Activated CD8-positive, alpha-beta memory T cell treated with anti-CD3 and anti-CD28 coated beads, Interleukin-2, amount 10 ng/mL, durations not matched to agents 7 days and 5 days (primary cell): ENCODE measurements at places on chromosomes 4 and X. TPM values are rescaled to one million over a fixed set of nuclear protein-coding genes. Genes with fewer than 3 reads are reported as not detected.

GRCh38 chr4:36385951-36386571 is 104.6 kb downstream of the DTHD1 start:
- peaks cover 25% of the 10 kb centered on the region for H3K4me1 ChIP-seq
- H3K4me3 ChIP-seq = peak overlapping the region; percentile 40
- peak overlapping the region; percentile 83 for H3K27ac ChIP-seq
- H3K27me3 ChIP-seq = peaks cover 26% of the 10 kb centered on the region
- H3K36me3 ChIP-seq = no peaks in the 10 kb centered on the region
- peak; percentile 82 for DNase-seq

DNA sequence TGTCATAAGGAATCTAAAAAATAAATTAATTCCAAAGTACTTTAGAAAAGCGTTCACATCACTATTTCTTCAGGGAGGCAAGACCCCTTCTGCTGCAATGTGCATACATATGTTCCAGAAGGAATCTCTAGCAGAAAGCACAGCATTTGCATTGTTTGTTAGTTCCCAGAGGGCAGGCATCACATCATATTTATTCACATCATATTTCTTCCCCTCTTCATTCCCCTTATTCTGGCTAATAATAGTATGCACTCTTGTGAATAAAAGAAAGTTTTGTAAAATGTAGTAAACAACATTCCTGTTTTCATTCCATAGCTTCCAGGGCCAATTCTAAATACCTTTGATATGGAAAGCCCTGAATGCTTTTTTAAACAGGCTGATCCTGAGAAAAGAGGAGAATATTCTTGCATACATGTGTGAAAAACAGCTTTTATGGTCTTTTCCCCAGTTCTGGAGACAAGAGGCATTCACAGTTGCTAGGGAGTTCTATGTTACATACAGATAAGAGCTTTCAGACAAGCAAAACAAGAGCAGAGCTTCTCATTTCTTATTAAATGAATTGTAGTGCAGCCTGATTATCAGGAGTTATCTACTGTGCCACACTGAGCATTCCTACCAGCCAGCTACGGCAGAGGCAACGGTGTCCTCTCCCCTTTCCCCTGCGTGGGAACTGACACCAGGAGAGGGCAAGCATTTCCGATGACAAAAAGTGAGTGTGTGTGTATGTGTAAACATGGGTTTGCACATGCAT is 15.2 kb downstream of the GATB start:
- no peak overlapping the region for H3K27ac ChIP-seq
- peaks cover 4% of the 10 kb centered on the region for H3K36me3 ChIP-seq
- H3K4me3 ChIP-seq = no peak overlapping the region
- DNase-seq = no peak

APEX2 gene
- total RNA-seq = 28.6 TPM

METTL14 gene
- 51.6 TPM for total RNA-seq

SLC38A5 gene
- 93.9 TPM for total RNA-seq

- H3K4me1 ChIP-seq = no peaks in the 10 kb centered on the region
- H3K36me3 ChIP-seq = no peaks in the 10 kb centered on the region
- H3K27me3 ChIP-seq = peaks cover 24% of the 10 kb centered on the region
These were observed 147.5 kb upstream of the ANK2 start for GRCh38 chr4:112901962-112902411.

- peaks cover 3% of the 10 kb centered on the region for H3K4me1 ChIP-seq
- H3K36me3 ChIP-seq = no peaks in the 10 kb centered on the region
- no peak overlapping the region for H3K27ac ChIP-seq
- H3K4me3 ChIP-seq = no peak overlapping the region
- peaks cover 45% of the 10 kb centered on the region for H3K27me3 ChIP-seq
- DNase-seq = no peak
These were observed 964 bp downstream of the VEGFC start for GRCh38 chr4:176791591-176792325.

PRRG3 gene
- total RNA-seq = not detected
